Iris pigment epithelial cell (primary cell): ENCODE measurements at places on chromosomes 7 and 10.

DNA sequence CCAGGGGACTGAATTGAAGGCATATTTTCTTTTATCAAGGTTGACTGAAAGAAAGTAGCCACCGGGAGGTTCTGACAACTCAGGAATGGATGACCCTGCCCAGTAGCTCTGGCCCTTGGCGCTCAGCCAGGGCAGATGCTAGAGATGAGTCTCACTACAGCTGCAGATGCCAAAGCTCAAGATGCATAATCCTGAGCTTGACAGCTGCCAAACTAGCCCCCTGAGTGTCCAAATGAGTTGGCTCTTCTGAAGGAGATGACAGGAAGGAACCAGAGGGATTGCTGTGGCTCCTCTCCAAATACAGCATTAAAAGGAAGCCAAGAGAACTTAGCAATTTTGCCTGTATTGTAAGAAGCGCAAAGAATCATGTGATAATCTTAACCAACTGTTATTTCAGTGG lies 78.4 kb downstream of the NXPH1 start:
- DNase-seq = no peak

- DNase-seq = no peak
These were observed 174.3 kb downstream of the ADAM12 start for GRCh38 chr10:126214021-126214420.

DNA sequence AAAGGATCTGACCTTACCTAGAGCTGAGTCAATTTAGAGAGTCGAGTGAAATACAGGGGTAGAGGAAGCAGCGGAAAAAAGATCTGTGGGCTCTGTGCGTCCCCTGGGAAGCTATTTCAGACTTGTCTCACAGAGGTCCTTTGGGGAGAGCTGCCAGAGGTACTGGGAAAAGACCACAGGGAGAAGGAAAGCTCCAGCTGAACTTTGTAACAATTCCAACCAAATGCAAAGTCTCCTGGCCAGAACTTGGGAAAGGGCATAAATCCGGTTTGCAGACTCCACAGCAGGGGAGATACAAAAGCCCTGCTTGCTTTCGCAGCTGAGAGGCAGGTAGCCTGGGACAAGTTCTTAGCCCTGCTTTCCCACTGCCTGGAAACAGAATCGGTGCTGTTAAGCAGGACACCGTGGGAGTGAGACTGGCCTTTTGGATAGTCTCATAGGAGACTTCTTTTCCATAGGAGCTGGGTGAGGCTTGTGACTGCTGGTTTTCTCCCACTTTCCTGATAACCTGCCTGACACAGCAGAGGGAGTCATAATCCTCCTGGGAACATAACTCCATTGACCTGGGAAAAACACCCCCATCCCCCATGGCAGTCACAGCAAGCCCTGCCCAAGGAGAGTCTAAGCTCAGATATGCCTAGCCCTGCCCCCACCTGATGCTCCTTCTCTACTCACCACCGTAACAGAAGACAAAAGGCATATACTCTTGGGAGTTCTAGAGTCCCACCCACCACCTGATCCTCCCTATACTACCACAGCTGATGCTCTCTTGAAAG lies 926.2 kb downstream of the KCNMA1 start:
- DNase-seq = no peak

DNA sequence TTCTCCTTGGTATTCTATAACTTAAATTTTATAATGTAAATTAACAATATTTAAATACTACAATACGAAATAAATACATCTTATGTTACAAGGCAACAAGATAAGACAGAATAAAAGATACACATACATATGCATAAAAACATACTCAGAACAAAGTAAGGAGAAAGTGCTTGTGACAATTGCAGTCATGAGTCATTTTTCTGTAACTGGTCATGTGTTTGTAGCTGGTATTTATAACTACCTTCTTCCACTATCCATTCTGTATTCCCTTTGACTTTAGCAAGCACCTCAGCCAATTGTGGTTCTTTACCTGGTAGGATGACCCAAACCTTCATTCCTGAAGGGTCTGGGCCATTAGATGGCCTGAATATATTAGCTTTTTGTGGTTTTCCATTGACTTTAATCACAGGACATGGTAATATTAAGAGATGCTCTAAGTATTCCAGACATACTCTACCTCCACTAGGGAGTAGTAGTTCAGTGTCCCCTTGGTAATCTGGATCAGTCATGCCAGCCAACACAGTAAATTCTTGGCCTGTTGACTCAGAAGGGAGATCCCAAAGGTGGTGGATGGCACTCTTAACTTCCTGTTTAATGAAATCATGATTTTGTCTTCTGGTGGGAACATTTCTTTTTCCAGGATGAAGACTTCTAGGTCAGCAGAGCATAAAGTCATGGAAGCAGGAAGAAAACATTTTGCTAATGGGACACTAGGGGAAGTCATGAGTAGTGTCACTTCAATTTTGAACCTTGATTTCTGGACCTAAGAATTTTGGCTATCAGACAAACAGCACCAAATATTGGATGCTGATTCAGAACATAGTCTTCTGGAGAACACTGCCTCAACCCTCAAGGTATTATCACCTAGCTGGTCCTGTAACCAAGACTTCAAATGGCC lies 733.7 kb upstream of the IGFBP3 start:
- DNase-seq = peak; percentile 10

- DNase-seq = no peak
These were observed 36.2 kb downstream of the ZCCHC24 start for GRCh38 chr10:79409038-79409725.

- DNase-seq = peak; percentile 11
These were observed 426.3 kb upstream of the POT1 start for GRCh38 chr7:125355899-125356298.

- DNase-seq = peak; percentile 72
These were observed at the start of gene AKR1C3 for GRCh38 chr10:5094265-5095205. Gene AKR1C3 (plus strand): TSS chr10:5094414. CDS start chr10:5094445, 31 bp downstream.

DNA sequence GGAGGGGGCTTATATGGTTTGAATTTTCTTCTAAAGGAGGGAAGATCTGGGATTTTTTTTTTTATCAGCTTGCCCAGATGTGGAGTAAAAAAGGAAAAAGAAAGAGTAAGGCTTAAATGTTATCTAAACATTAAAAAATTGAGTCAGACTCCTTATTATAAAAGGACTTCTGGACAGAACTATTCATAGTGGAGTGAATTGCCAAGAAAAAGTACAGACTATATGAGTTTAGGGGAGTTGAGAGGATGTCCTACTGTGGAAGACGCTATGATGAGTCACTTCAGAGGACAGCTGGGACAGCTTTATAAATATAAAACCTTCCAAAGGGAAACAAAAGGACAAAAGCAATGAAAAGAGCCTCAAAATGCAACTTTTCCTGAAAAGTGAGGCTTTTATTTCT lies 73.0 kb downstream of the TFPI2 start:
- no peak for DNase-seq

- DNase-seq = no peak
These were observed 83.1 kb downstream of the THSD7A start for GRCh38 chr7:11748884-11749283.

GRCh38 chr7:100983451-100984187 lies 14.3 kb downstream of the MUC12 start:
- DNase-seq = peak; percentile 82

DNA sequence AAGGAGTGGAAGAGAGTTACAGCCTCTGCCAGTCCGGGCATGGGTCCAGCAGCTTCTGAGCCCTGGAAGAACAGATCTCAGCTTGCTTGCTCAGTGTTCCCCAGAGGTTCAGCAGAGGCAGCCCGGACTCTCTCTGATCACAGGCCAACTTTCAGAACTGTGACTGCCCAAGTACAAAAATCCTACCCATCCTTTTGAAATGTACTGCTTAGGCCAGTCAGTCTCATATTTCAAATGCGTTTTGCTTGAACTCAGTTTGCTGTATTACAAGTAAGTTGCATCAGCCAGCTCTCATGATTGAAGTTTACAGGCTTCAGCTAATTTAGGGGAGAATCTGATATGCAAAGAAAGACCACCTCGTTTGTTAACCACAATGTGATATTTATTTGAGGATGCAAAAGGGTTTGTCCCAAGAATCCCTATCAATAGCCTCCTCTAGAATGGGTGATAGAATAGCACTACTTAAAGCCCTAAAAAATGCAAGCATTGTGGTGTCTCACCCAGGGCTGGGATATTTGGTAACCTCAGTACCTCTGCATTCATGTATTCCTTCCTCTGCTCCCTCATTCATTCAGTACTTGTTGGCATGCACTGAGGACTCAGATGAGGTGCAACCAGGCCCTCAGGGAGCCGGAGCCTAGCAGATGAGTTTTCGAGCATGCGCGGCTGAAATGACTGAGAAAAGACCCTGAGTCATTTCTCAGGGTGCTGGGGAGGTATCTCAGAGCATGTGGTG lies 7.0 kb downstream of the AIMP2 start:
- peak; percentile 93 for DNase-seq

GRCh38 chr10:33880291-33880690 lies 545.8 kb upstream of the NRP1 start:
- DNase-seq = no peak

GRCh38 chr10:9759596-9759995 lies 1258.1 kb upstream of the CELF2 start:
- no peak for DNase-seq

DNA sequence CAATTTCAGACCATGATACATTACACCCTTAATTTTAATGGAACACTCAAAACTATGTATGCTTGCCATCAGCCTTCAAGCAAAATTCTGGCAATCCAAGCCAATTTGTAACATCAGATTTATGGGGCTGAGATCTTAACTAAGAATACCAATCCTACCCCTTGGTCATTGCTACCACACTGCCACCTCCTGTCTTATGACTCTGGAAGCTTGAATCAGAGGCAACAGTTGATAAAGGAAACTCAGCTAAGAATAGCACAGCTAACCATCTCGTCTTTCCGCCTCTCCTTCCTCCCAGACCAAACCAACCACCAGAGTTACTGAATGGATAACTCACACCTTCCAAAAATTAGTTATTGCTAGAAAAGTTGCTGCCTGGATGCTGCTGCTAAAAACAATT lies 7.4 kb downstream of the IGF2BP3 start:
- peak; percentile 65 for DNase-seq

DNA sequence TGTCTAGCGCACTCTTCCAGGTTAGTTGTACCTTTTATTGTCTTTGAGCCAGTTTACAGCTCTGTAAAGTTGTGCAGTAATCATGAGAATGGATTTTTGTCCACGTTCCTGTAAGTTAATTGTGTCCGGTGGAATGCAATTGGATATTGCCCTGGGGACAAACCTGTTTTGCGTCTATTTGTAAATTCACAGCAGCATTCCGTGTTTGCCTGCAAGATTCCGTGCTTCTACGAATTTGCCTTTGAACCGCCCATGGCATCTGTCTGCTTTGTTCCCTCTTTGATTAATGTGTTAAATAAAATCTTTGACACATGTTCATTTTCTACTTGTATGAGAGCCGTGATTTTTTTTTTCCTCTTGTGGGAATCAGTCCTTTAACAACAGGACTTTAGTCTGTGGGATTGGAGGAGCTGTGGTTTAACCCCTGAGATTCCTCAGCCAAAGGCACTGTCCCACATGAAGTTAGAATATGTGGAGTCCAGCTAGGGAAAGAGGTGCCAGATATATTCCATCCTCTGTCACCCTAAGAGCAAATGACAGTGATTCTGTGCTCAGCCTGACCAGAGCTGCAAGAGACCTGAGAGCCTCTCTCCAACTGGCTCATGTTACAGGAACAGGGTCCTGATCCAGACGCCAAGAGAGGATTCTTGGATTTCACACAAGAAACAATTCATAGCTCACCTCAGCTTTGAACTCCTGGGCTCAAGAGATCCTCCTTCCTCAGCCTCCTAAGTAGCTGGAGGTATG lies 126.3 kb downstream of the COL26A1 start:
- DNase-seq = no peak

- peak; percentile 45 for DNase-seq
These were observed 132.9 kb downstream of the BAMBI start for GRCh38 chr10:28810057-28810870.

DNA sequence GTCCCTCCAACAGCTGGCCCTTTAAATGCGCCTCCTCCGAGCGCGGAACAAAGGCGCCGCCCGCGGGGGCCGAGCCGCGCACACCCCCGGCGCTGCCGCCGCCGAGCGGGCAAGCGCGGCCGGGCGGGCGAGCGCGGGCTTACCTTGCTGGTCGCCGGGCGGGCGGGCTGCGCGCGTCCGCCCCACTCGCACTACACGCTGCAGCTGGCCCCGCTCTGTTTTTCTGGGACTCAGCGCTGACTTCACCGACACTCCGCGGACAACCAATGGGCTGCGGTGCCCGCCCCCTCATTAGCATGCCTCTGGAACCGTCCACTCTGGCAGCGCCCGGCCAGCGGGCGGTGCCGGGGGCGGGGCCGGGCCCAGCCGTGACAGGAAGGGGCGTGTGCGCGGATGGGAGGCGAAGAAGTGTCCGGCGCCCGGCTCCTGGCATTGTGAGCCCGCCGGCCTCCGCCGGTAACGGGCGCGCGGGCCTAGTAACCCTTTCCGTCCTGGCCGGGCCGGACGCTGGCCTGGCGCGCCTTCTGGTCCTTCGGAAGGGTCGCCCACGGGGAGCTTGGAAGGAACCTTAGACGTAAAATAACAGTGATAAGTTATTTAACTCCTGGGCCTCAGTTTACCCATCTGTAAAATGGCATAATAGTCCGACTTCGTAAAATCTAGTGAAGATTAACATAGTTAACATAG lies at the start of gene SORBS1:
Gene SORBS1, minus strand, starts transcription at position 195 of the 687 bp plus-strand sequence. CDS start 120,236 bp downstream, outside the sequence.
- peak; percentile 95 for DNase-seq

DNA sequence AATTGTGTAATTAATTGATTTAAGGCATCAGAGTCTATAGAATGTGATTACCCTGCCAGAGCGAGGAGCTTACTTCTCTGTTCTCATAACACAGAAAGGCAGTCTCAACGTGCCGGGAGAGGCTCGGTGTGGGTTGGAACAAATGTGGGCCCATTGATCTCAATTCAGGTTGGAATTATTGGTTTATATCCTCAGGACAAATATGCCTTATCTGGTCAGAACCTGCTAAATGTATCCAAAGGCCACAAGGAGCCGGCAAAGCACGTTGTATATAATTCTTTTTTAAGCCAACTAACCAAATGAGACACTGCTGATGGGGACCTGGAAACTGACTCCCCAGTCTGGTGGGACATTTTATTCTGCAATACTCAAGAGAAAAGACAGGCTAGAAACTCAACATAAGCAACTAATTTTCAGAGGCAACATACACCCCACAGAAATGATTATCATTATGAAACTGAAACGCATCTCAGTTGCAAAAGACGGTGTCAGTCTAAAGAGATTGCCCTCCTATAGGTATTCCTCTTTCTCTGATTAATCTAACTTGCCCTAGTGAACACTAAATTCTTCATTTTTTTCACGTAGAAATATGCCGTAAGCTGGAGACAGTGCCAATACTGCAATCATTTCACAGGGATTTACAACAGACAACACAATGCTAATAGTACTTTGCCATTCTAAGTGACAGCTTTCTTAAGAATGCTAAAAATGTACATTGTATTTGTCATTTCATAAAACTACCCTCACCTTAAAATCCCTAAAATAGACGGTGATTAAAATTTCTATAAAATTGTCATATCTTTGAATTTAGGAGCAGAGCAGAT lies 9.4 kb downstream of the EBF3 start:
- no peak for DNase-seq

GRCh38 chr10:114519306-114519669 lies 115.0 kb upstream of the AFAP1L2 start:
- DNase-seq = no peak
